ENCODE measurements at places on chromosomes 6 and 20.

GRCh38 chr6:4470698-4471210 lies 305.4 kb upstream of the CDYL start:
- DNase-seq = no peak

DNA sequence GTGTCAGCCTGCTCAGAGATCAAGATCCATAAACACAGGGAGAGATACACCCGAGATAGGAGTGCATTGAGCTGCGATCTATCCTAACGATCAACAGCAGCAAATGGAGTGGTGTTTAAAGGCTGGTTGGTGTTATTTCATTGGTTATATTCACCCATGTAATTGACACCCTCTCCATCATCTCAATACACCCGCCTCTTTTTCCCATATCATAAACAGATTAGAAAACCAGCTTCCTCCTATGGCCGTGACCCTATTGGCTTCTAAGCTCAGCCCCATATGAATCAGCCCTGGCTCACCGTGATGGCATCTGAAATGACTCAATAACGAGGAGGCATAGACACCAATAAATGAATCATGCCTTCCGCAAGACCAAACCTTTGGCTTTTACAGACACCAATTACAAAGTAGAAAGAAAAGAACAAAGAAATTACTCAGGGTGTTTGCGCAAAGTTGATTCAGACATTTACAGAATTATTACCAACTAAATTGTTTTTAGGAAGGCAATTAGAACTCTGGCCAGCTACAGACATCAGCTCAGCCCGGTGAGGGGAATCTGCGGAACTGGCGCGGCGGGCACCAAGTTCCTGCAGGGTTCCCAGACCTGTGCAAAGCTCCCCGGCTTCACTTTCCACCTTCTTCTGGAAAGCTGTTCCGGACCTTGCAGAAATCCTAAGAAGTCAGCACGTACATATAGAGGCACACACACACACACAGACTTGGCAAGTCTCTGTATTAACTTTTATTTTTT lies 11.5 kb downstream of the PMEPA1 start:
- peak; percentile 99 for DNase-seq

GRCh38 chr6:82818727-82819126 lies 246.9 kb downstream of the UBE3D start:
- peak; percentile 74 for DNase-seq

GRCh38 chr6:168848797-168849196 lies 404.8 kb downstream of the THBS2 start:
- DNase-seq = no peak

- DNase-seq = no peak
These were observed 50.6 kb upstream of the NELFCD start for GRCh38 chr20:58930496-58930895.

GRCh38 chr6:13874191-13874549 lies 50.6 kb upstream of the RNF182 start:
- no peak for DNase-seq

- DNase-seq = no peak
These were observed 101.2 kb downstream of the PXDC1 start for GRCh38 chr6:3650076-3650958.

DNA sequence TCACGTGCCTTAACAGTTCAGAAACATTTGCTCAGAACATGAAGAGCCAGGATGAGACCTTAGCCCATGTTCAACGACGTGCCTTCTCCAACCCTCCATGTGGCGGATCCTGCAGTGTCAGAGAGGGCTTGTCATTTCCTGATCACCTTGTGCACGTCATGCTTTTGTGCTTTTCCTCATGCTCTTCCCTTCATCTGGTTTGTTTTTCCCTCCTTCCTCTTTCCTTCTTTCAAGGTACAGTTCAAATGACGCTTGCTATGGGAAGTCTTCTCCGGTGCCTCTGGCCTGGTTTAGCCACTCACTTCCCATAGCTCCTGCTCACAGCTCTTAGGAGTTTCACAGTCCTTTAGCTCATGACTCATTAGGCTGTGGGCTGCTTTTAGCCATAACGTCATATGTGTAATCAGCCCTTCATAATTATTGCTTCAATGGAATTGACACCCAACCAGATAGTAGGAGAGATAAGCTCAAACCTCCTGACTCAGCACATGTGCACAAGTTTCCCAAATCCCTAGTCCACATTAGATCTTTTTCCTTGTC lies 102.7 kb upstream of the CNKSR3 start:
- peak; percentile 80 for DNase-seq

- no peak for DNase-seq
These were observed 13.7 kb downstream of the PXDC1 start for GRCh38 chr6:3737831-3738210.

- no peak for DNase-seq
These were observed 71.9 kb downstream of the OPN5 start for GRCh38 chr6:47853766-47854165.

- DNase-seq = peak; percentile 22
These were observed 544 bp upstream of the TP53INP2 start for GRCh38 chr20:34703424-34704176.

DNA sequence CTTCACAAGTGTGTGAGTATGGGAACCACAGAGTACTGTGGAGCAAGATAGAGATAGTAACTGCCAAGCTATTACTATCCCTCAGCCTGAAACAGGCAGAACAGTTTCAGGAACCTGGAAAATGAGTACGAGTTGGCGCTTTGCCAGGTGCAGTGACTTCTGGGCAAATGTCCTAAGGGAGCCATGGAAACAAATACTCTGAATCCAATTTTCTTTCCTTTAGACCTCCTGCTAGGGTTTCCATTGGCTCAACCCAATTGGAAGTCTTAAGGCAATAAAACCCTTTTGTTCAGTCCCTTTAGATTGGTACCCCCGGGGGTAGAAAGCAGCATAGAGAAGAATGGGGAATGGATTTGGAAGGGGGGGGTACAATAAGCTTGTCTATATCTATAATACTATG lies 205.0 kb upstream of the EPHA7 start:
- DNase-seq = no peak

DNA sequence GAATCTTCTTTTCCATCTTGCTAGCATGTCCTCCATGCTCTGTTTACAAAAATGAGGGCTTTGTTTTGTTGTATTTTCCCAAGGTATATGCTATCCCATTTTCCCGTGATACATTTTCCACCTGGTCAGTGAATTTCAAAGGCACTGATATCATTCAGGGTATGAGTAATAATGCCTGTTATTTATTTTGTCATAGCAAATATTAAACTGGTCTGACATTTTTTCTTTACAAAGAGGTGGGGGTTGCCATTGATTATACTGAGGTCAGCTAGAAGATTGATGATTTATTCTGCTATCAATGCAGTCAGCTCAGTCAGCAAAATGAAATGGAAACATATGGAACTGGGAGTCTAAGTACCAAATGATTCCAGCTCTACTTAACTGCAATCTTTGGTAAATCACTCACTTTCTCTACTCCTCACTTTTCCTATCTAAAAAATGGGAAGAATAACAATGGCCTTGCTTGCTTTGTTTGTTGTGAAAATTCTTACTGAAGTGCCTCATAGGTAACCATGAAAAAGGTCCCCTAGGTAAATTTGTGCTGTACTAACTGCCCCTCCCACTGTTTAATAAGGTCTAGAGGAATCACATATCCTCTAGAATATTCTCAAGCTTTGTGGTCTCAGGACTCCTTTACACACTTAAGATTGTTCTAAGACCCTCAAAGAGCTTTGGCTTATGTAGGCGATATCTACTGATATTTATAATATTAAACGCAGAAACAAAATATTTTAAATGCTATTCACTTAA lies 64.0 kb downstream of the ARHGAP18 start:
- DNase-seq = peak; percentile 48

GRCh38 chr20:44170816-44171410 lies 16.1 kb downstream of the JPH2 start:
- no peak for DNase-seq

Measured in kidney tubule cell (primary cell).